ENCODE measurements at places on chromosomes 16 and 17.

GRCh38 chr16:12541672-12542071, 262.0 kb downstream of the CPPED1 start:
- no peak for DNase-seq

- no peak for DNase-seq
Observed at GRCh38 chr17:53032861-53033271, 789.9 kb upstream of the KIF2B start.

DNA sequence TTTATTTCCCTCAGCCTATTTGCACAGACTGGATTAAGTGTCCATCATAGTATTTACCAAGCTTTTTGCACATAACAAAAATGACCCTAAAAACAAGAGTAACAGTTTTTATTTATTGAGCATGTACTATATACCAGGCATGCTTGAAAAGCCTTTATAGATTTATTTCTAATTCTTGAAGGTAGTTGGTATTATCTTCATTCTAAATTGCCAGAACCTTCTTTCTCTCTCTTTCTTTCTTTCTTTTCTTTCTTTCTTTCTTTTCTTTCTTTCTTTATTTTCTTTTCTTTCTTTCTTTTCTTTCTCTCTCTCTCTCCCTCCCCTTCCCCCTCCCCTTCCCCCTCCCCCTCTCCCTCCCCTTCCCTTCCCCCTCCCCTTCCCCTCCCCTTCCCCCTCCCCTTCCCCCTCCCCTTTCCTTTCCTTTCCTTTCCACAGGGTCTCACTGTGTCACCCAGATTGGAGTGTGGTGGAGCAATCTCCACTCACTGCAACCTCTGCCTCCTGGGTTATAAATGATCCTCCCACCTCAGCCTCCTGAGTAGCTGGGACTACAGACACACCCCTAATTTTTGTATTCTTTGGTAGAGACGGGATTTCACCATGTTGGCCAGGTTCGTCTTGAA, 310.9 kb upstream of the RBFOX1 start:
- DNase-seq, result no peak

DNA sequence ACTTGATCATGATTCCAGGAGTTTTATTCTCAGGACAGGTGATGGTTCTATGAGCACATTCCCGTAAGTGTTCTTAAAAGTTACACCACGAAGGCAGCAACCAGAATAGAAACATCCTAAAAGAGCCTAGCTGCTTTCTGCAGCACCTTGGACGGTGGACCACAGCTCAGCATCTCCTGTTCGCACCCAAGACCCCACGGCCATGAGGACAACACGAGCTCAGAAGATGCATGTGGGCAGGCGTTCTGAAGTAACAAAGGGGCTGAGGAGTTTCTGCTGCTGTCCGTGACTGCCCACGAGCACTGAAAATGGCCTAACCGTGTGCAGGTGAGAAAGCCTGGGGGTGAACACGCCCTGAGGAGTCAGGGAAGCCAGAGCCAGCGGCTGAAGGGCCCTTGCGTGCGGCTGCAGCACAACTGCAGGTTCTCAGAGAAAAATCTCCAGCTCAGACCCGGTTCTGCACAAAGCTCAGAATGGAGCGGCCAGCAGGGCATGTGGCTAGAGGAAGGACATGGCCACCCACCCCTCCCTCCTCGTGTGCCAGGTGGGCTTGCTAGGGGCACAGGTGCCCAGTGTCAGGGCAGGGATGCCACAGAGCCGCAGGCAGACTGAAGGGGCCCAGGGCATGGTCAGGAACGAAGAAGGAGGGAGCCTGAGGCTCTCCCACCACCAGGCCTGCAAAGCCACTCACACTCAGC, 10.8 kb upstream of the C16orf95 start:
- DNase-seq, result no peak

DNA sequence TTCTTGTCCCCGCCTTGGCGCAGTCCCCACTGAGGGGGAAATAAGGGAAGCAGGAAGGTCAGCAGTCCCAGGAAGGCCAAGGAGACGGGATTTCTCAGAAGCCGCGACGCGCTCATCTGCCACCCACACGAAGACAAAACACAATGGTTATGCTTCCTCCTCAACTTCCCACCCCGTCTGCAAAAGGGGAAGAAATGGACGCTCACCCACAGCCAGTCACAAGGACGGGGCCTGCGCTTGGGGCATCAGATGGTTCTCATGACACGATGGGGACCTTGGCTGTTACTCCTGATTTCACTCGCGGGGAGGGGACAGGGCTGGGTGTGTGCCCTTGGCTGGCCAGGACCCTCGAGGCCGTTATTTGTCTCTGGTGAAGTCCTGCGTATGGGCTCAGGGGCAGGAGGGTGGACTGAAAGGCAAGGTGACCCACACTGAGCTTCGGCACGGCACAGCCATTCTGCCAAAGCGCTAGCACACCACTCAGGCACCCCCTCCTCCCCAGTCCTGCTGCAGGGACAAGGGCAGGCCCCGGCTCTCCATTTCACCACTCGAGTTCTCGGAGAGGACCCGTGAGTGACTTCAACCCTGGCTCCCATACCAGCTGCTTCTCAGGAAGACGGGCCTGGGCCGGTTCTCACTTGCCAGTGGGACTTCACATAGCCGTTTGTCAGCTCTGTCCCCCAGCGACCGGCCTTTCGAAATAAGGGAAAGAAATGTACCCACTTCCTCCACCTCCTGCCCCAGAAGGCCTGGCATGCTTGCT, 84.5 kb downstream of the ABR start:
- DNase-seq, result no peak

DNA sequence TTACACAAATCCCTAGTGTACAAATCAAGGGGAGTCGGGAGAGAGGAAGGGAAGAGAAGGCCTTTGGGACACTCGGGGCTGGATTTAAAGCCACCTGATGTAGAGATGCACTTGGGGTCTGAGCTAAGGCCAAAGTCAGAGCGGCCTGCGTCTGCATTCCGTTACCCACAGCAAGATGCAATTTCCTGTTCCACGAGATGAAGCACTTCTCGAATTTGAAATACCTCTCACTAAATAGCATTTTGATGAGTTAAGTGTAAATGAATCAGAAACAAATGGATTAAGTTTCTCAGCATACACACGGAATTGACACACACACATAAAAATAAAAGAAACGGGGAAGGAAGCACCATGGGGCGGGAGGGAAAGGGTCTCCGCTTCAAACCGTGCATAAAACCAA, 386.0 kb downstream of the SOX9 start:
- DNase-seq, result no peak

- no peak for DNase-seq
Observed at GRCh38 chr17:1091900-1092299, 87.9 kb downstream of the ABR start.

DNA sequence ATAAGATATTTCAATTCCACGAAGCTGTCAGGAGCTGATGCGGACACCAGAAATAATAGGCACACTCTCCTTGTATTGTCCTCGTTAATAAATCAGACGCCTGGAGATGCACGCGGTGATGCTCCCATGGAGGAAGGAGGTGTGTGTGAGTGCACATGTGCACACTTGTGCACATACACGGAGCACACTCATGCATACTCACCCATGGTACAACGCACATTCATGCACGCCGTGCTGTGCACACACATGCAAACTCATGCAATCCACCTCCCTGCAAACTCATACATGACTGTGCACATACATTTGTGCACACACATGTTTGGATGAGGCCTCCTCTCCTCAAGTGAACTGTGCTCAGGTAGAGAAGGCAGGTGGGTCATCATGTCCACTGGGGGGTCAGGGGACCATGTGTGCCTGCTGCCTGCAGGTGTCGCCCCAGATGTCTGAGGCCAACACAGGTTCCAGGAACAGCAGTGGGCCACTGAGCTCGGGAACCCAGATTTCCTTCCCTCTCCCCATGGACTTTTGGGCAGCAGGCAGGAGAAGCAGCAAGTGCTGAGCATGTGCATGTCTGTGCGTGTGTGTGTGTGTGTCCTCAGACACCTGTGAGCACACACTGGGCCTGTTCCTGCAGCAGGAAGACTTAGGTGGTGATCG, 165.3 kb downstream of the SDK2 start:
- DNase-seq, result no peak

DNA sequence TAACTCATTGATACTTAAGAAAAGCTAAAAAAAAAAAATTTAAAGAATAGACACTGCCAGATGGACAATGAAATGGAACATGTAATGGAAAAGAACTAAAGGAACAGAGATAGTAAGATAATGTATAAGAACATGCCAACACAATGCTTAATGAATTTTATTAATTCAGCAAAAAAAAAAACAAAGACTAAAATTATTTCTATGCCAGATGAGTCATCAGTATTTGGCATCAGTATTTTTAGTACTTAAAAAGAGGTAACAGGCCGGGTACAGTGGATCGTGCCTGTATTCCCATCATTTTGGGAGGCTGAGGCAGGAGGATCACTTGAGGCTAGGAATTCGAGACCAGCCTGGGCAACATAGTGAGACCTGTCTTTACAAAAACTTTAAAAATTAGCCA, 168.5 kb downstream of the CYB561 start:
- DNase-seq, result no peak

GRCh38 chr17:81693509-81694210, 9.5 kb upstream of the MRPL12 start:
- DNase-seq, result no peak

DNA sequence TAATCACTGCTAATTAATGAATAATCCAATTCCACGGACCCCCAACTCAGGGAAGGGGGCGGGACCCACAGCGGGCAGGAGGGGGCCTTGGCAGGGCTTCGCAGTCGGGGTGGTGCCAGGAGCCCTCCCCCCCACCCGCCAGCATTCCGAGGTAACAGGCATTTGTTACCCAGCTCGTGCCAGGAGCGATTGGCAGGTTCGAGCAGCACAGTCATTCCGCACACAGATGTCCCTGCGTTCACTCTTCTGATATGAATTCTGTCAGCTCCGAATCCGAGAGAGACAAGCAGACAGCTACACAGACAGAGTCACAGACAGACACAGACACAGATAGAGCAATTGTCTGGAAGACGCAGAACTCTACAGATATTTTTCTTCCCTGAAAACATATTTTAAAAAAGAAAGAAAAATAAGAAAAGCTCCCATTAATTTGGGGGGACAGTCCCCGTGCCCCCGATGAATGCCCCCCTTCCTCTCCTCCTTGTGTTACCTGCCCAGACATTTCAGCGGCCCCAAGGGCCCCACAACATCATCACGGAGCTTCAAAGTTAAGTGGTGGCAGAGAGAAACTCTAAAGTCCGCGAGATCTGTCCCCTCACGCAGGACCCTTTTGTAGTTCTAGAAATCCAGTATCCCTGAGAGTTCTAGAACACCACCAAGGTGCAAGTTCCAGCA, 10.2 kb downstream of the NEUROD2 start:
- DNase-seq, result no peak
